ENCODE measurements at places on chromosomes 2 and 18.

GRCh38 chr18:58536534-58537271 lies 92.2 kb downstream of the ALPK2 start:
- no peak for DNase-seq

GRCh38 chr2:15874321-15874720 lies 66.0 kb upstream of the MYCN start:
- no peak for DNase-seq

- DNase-seq: no peak
These were observed 33.3 kb downstream of the CFLAR start for GRCh38 chr2:201149064-201149820.

DNA sequence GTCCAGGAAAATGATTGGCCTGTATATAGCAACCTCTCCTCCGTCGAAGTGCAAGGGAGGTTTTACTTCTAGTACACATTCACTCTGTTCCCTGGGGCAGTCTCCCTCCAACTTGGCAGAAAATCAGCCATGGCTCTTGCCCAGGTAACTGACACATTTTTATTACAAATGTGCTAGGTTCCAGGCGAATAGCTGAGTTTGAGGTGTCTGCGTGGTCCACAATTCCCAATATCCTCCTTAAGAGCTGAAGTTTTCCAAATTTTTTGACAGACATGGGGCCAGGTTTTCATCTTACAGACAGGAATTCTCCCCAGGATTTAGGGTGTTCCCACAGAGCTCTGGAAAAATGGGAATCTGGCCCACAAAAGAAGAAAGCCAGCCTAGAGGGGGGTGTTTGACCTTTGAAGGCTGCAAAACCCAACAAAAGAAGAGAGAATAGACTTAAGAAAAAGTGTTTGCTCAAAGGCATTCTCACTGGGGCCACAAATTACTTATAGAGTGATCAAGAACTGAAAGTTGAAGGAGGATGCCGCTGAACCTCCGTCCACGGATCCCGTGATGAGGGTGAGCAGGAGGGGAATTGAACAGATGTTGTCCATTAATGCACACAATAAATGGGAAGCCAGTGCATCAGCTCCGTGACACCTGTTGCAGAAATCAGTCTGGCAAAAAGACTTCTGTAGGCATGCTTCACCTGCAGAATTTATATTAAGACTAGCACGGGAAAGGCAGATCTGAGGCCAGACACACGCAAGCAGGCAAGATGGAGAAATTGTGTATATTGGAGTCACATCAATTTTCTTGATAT lies 242.3 kb upstream of the COPS8 start:
- no peak for DNase-seq

DNA sequence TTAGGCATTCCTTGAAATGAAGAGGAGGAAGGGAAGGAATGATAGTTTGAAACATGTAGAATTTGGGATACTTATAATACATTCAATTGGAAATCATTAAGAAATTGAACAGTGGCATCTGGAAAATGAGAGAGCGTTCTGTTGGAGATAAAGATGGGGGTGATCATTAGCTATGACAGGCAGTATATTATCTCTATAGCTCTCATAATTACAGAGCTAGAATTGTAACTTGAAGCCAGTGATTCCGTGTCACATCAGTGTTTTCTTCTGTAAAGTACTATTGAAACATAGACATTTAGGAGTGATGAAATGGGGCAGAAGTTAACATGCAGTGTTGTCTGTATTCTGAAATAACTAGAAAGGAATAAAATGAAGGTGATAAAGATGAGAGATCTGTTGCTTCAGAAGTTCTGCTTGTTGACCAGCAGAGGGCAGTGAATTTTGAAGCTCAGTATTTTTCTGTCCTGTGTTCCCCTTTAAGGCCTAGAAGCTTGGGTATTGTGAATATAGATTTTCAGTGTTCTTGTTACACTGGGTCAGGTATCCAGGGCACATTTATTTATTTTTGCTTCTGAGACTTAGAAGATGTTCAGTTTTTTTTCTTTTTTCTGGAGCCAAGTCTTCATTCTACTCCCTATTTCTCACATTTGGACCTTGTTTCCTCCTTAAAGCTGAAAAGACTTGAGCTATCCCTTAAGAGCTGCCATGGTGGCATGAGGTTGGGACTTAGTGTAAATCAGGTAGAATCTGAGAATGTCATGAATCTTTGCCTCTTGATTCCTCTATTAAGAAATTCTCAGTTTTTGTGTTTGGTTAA lies 157.4 kb downstream of the TAF4B start:
- DNase-seq: no peak

DNA sequence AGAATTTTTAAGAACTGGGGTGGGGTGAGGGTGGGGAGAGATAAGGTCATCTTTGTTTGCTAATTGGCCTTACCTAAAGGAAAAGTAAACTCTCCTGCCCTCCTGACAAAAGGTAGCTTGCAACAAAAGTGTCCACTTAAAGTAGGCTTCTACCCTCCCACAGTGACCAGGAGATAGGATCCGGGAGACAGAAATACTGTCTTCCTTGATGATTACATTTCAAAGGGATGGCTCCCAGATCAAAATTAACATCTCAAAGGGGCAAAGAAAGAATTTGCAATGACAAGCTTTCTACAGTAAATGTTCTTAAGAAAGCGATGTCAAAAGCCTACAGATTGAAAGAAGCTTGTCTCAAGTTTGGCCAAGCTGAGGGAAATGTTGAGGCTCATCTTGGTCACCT lies 775.3 kb downstream of the CPS1 start:
- no peak for DNase-seq

GRCh38 chr2:211822686-211823335 lies 715.8 kb downstream of the ERBB4 start:
- no peak for DNase-seq

GRCh38 chr18:60754413-60755009 lies 381.9 kb upstream of the MC4R start:
- no peak for DNase-seq

GRCh38 chr2:112836695-112837117 lies at the start of gene IL1B:
IL1B (minus strand) TSS chr2:112836779; CDS start chr2:112836229, 550 bp downstream.
- DNase-seq: no peak

DNA sequence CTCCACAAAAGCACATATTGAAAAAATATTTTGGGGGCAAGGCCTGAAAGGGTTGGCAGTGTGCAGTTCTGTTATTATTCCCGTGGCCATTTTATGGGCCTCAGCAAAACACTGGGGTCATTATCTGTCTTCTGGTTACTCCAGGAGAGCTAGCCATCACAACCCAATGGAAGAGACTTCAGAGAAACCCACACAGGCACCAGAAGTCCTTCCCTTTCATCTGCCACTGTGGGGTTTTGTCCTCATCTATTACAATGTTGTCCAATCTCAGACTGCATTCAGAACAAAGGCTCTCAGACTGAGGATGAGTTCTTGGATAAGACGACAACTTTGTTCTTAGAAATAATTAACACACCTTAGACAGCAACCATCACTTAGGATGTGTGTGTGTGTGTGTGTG lies 98.4 kb downstream of the PIEZO2 start:
- no peak for DNase-seq

DNA sequence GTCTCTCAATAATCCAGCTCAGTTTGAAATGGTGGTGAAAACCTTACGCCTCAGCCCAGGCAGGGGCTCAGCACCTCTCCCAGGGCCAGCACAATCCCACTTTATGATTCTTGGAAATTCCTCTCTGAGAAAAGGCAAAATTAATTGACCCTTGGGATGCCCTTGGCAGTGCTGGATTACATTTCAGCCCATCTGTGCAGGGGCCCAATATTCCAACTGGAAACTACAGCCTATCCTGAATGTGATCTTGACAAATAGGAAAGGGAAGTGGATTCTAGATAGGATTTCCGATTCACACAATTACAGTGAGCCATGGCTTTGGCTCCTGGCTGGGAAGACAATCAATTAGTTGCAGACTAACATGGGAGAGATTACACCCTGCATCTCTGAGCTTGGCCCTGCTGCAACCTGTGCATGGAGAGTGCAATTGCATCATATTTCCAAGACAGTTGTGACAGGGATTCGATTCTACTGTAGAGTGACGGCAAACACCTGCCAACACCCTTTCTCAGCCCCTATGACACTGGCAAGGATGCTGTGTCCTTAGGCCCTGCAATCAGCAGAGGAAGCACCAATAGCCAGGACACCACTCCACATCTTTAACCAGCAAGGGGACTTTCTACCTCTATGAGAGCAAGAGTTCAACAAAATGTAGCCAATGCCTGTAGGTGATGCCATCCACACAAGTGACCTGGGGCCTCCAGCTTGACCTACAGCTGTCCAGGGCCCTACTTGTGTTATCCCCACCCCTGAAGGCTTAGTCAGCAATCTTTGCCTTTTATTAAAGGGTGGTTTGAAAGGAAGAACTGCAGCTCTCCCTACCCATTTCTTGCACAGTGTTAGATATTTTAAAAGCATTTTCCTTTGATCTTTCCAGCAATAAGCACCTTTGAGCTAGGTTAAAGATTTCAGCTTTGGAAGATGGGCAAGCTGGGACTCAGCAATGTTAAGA lies 187.2 kb upstream of the HS6ST1 start:
- DNase-seq: no peak

DNA sequence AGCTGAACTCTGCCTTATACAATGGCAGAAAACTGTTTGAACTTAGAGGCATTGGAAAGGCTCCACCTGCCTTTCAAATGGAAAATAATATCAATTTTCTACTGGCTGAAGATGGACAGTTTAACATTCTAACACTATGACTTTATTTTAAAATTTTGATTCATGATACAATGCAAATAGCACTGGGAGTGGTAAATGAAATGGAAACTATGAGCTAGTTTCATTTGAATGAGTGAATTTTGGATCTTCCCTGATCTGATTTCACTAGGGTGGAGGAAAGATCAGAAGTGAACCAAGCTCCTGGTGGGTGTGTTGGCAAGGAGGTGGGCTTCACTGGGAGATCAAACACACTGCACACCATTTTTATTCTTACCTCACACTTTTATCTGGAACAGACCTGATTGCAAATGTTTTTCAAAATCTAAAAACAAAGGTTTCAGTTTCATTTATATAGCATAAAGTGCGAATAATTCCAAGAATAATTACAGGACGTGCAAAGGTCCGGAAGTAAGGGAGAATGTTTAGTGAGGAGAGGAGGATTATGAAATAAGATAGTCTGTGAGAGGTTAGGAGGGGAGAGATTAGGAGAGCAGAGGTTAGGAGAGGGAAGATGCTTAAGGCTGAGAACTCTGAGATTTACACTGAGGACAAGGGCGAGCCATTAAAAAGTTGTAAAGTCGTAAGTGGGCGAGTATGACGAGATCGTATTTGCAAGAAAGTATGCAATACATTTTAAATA lies 18.6 kb upstream of the MBP start:
- DNase-seq: no peak

DNA sequence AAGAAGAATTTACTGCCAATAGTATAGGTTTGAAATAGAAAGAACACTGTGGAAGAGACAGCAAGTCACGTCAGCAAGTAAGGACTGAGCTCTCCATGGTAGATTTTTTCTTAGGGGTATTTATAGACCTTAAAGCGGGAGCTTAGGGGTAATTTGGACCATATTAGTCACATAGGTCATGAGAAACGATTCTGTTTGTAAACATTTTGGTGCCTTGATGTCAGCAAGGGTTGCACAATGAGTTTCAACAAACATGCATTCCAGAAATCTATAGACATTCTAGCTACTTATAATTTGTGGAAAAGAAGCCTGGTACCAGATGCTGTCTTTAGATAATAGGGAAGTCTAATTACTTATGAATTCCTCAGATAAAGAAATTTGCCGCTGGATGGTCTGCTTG lies 624.7 kb downstream of the TDRD15 start:
- no peak for DNase-seq

GRCh38 chr2:234375176-234375880 lies 121.6 kb downstream of the ARL4C start:
- no peak for DNase-seq

- no peak for DNase-seq
These were observed 82.4 kb upstream of the COL5A2 start for GRCh38 chr2:189261916-189262315.

DNA sequence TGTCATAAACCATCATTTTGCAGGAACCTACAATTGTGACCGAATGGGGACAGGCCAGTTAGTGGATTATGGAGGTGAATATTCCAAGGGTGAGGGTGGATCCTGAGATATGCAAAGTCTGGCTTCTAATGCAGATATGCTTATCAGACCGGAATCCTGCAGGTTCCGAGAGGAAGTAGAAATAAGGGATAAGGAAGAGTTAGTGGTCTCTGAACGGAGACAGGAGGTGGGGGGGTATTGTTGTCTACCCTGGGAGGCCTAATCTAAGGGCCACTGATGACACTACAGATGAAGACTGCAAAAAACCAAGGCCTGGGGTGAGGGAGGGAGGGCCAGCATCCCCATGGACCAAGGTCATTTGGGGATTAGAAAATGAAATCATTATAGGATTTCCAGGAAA lies 67.7 kb upstream of the GATA6 start:
- DNase-seq: no peak

DNA sequence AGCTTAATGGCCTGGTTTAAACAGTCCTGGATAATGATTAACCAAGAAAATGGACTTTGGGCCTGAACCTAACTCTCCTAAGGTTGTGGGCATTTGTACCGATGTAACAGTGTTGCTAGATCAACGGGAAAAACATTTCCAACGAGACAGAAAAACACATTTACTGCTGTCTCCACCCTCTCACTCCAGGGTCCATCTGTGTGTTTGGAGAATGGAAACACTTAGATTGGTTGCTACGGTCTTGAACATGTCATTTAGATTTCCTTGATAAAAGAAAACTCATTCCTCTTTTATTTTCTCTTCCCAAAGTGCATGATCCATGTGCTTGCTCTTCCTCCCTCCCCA lies 88.0 kb downstream of the SOCS6 start:
- no peak for DNase-seq

- DNase-seq: no peak
These were observed 1.6 kb downstream of the TXNL4A start for GRCh38 chr18:79986726-79987125.

GRCh38 chr2:166184789-166185188 lies 57.0 kb upstream of the SCN1A start:
- no peak for DNase-seq

DNA sequence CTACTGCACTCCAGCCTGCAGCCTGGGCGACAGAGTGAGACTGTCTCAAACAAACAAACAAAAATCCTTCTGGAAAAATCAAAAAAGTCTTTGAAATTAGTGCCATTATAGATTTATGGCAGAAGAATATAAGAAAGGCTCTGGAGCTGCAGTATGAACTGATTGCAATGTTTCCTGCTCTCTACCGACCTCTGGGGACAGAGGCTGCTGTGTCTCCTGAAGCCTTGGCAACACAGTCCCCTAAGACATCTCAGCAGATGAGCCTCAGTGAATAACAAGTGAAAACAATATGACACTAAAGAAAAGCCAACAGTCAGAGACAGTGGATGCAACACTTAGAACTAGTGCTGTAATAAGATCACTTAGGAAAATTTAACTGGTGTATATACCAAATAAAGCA lies 494.9 kb upstream of the LRATD1 start:
- no peak for DNase-seq
